ENCODE measurements at places on chromosomes 3 and 15.

DNA sequence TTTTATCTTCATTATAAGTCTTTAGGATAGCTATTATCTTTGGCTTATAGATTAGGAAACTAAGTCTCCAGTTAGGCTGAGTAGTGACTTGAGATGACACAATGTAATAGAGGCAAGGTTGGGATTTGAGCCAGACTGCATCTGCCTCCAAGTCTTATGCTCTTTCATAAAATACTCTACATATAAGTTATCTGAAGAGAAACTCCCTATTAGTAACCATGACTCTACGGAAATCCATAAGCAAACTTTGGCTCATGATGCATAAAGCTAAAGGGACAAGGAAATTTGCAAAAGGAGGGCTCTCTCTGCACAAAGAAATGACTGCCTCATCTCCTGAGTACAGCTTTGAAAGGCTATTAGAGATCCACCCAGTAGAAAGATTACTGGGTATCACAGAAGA, 77.6 kb upstream of the FRMD4B start:
- DNase-seq: no peak

- DNase-seq: no peak
Measured at GRCh38 chr3:109597444-109597843, 260.1 kb upstream of the DPPA4 start.

GRCh38 chr15:76393614-76394013, 57.0 kb downstream of the ISL2 start:
- DNase-seq: no peak

GRCh38 chr15:71997691-71998090, 120.3 kb downstream of the MYO9A start:
- DNase-seq: no peak

DNA sequence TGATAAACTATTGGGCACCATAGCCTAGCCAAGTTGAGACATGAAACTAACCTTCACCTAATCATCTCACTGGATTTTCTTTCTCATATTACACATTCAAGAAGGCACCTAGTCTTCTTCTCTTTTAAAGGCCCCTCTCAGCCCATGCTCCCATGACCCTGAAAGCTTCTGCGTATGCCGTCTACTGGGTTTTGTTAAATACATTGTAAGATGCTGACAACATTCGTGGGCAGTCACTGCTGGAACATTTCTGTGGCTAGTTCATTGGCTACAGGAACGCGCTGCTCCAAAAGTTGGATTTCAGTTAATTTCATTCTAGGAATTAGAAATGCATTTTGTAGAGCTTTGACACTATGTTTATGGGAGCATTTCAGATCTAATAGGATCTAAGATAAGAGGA, 52.3 kb upstream of the CHD2 start:
- DNase-seq: no peak

All from stromal cell of bone marrow (primary cell).